Ovary (tissue), 10 donors: ENCODE measurements at places on chromosomes 5 and 9. TPM values are rescaled to one million over a fixed set of nuclear protein-coding genes. Genes with fewer than 3 reads are reported as not detected.

DNA sequence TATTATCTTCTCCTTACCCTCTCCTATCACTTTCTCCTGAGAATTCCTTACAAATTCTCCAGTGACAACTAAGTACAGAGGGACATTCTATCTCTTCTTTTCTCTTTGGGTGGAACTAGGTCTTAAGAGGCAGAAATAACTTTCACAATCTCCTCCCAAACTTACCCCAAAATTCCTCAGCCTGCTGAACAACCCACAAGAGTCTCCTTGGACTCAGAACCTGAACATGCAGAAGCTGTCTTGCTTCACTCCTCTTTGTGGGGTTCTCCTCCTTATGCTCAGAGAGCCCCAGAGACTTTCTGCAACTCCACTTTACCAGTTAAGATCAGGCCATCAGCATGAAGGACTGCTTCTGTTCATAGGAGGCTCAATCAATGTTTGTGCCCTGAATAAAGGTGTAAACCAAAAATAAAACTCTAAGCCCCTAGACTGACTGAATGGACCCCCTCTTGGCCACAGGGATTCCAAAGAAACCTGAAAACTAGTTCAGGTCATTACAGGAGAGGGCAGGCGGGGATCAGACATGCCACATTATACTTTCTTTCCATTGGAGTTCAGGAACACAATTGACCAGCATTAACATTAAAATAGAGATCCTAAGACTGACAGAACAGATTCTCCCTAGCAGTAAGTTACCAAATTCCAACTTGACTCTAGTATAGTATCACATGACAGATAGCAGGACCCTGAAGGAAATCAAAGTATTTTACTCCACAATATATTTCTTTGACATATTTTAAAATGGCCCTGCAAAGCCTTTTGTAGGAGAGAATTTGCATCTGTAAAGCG lies 179.7 kb upstream of the FBXL17 start:
- H3K4me1 ChIP-seq = no peaks in the 10 kb centered on the region
- H3K4me3 ChIP-seq = no peak overlapping the region
- DNase-seq = no peak
- no peak overlapping the region for H3K27ac ChIP-seq
- H3K27me3 ChIP-seq = no peaks in the 10 kb centered on the region

GRCh38 chr5:127353327-127353726 lies 62.7 kb downstream of the MEGF10 start:
- no peak overlapping the region for H3K27ac ChIP-seq
- H3K36me3 ChIP-seq = no peaks in the 10 kb centered on the region
- no peaks in the 10 kb centered on the region for H3K27me3 ChIP-seq

GRCh38 chr9:119005162-119005561 lies 364.1 kb downstream of the BRINP1 start:
- H3K4me1 ChIP-seq = no peaks in the 10 kb centered on the region
- H3K4me3 ChIP-seq = no peak overlapping the region
- H3K36me3 ChIP-seq = no peaks in the 10 kb centered on the region

The BAAT gene
- polyA plus RNA-seq = not detected

The TNFSF8 gene
- 0.38 TPM for polyA plus RNA-seq
